Activated naive CD4-positive, alpha-beta T cell treated with anti-CD3 and anti-CD28 coated beads, Interleukin-2, amount 50 U/mL, for 72 hours (primary cell): ENCODE measurements at places on chromosomes 1 and 21. TPM values are rescaled to one million over a fixed set of nuclear protein-coding genes. Genes with fewer than 3 reads are reported as not detected.

- DNase-seq = no peak
These were observed 2.5 kb downstream of the GPR3 start for GRCh38 chr1:27394925-27395324.

DNA sequence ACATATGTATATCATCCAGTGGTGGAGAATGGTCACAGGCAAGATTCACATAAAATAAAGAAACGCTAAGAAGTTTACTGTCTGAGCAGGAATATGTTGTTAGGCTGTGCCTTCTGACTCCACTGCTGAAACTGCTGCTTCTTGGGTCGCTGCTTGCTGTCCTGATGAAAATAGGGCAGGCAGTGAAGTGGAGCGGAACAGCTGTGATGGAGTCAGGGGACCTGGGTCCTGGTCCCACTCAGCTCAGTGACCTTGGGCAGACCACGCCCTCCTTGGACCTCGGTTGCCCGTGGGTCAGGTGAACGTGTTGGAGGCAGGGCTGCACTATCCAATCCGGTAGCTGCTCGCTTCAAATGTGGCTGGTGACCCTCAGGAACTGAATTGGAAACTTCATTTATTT lies 33.4 kb upstream of the IFFO2 start:
- DNase-seq = no peak

Gene KLHDC8A
- total RNA-seq = not detected

Gene NBPF4
- not detected for total RNA-seq

Gene TSNAX
- total RNA-seq = 22.3 TPM
